ENCODE measurements at places on chromosomes 4 and X. TPM values are rescaled to one million over a fixed set of nuclear protein-coding genes. Genes with fewer than 3 reads are reported as not detected.
A peak's percentile ranks its signal among the peaks of the same experiment; 100 is the strongest.

DNA sequence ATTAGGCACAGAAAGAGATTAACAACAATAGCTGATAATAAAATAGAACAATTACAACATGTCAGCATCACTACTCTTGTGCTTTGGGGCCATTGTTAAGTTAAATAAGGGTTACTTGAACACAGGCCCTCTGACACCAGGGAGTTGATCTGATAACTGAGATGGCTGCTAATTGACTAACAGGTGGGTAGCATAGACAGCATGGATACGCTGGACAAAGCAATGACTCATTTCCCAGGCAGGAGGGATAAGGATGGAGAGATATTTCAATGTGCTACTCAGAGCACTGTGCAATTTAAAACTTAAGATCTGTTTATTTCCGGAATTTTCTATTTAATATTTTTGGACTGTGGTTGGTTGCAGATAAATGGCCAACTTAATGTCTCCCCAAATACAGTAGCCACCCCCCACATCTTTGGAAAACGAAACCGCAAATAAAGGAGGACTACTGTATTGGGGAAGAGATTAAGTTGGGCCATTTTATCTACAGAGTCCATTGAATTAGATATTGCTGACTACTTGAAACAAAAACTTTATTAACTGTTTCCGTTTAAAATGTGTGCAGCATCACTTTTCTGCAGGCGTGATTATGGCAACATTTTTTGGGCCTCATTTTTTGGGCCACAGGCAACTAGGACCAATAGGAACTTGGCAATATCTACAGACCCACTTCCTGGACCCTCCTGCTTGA lies 200.6 kb upstream of the KLF3 start:
- DNase-seq, result no peak

DNA sequence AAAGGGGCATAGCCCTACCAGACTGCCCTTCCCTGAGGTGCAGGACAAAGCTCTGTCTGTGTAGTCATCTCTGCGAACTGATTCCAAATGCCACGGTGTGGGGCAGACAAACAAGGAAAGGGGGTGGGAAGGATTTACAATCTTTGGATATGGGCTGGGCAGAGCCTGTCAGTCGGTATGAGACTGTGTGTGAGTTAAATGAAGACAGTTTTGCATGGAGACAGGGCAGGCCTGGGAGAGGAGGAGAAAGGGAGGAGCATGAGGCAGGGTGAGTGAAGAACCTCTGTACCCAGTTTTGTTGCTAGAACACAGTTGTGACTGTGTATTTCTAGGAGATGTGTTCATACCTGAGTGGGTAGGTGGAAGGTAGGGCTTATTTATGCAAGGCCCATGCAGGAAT lies 59.4 kb upstream of the MSN start:
- DNase-seq, result no peak

- no peak for DNase-seq
Measured at GRCh38 chr4:176376032-176376614, 56.4 kb downstream of the SPCS3 start.

DNA sequence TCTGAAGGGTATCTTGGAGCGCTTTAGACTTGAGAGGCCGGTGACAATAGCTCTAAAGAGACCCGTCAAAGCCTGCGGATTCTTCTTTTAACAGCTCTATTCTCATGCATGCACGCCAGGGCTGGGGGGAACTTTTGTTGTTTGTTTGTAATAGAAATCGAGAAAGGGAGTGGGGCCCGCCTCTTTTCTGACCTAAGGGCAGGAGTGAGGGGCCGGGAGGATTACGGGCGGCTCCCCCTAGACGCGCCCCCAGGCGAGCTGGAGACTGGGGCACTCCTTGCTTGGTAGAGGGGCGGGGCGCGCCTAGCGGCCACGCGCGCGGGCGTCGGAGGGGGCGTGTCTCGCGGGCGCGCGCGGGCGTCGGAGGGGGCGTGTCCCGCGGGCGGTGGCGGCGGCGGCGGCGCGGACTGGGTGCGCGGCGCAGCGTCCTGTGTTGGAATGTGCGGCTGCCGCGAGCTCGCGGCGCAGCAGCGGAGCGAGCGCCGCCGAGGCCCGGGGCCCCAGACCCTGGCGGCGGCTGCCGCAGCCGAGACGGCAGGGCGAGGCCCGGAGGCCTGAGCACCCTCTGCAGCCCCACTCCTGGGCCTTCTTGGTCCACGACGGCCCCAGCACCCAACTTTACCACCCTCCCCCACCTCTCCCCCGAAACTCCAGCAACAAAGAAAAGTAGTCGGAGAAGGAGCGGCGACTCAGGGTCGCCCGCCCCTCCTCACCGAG lies at the start of gene REST:
TSS of gene REST (plus strand) at position 412 of the 717 bp plus-strand sequence. CDS start 2,739 bp downstream, outside the sequence.
- DNase-seq, result peak; percentile 82

GRCh38 chr4:15737255-15737654 lies 34.4 kb downstream of the BST1 start:
- DNase-seq, result no peak

- DNase-seq, result no peak
Measured at GRCh38 chr4:159191989-159192388, 89.1 kb downstream of the RAPGEF2 start.

GRCh38 chr4:55395529-55396307 lies at the start of gene TMEM165:
TMEM165 (plus strand) TSS chr4:55395957; CDS start chr4:55396190, 233 bp downstream.
- DNase-seq, result peak; percentile 93

GRCh38 chr4:5524446-5525299 lies 183.7 kb downstream of the EVC2 start:
- DNase-seq, result no peak

DNA sequence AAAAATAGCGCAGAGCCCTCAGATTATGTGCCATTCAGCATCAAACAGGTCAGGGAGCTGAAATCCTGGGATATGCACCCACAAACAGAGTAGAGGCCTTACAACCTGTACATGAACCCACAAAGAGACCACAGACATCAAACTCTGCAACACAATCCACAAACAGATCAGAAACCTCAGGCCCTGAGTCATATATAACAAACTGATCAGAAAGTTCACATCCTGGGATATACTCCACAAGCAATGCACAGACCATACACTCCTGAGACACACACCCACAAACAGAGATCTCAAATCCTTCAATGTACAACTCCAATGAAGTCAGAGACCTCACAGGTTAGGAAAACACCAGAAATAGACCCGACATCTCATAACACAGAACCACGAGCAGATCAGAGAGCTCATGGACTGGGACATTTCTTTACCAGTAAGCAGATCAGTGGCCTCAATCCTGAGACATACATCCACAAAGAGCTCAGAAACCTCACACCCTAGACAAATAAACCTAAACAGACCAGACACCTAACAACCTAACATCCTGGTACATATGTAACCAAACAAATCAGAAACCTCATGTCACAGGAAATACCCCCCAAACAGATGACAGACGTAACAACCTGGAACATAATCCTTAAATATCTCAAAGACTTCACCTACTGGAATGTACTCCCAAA lies 24.2 kb downstream of the SUV39H1 start:
- no peak for DNase-seq

- DNase-seq, result no peak
Measured at GRCh38 chr4:85005865-85006377, 39.4 kb upstream of the WDFY3 start.

- no peak for DNase-seq
Measured at GRCh38 chrX:103513067-103513466, 6.2 kb downstream of the RAB40A start.

- no peak for DNase-seq
Measured at GRCh38 chrX:153755136-153755535, 8.9 kb upstream of the PLXNB3 start.

- DNase-seq, result no peak
Measured at GRCh38 chr4:36224972-36225903, 19.1 kb downstream of the ARAP2 start.

- DNase-seq, result no peak
Measured at GRCh38 chr4:115233600-115233999, 120.2 kb upstream of the NDST4 start.

- no peak for DNase-seq
Measured at GRCh38 chr4:176409627-176410026, 89.9 kb downstream of the SPCS3 start.

- no peak for DNase-seq
Measured at GRCh38 chr4:22551550-22551949, 35.7 kb upstream of the ADGRA3 start.

The XAGE2 gene
- total RNA-seq, result not detected

The F8 gene
- 4.2 TPM for total RNA-seq

The DUX4 gene
- not detected for total RNA-seq

The BTC gene
- not detected for total RNA-seq

Measured in activated CD8-positive, alpha-beta T cell treated with anti-CD3 and anti-CD28 coated beads, Interleukin-2, amount 10 ng/mL, durations not matched to agents 7 days and 5 days (primary cell).